Activated CD8-positive, alpha-beta memory T cell treated with anti-CD3 and anti-CD28 coated beads, Interleukin-2, amount 10 ng/mL, durations not matched to agents 7 days and 5 days (primary cell): ENCODE measurements at places on chromosomes 3 and 15.

DNA sequence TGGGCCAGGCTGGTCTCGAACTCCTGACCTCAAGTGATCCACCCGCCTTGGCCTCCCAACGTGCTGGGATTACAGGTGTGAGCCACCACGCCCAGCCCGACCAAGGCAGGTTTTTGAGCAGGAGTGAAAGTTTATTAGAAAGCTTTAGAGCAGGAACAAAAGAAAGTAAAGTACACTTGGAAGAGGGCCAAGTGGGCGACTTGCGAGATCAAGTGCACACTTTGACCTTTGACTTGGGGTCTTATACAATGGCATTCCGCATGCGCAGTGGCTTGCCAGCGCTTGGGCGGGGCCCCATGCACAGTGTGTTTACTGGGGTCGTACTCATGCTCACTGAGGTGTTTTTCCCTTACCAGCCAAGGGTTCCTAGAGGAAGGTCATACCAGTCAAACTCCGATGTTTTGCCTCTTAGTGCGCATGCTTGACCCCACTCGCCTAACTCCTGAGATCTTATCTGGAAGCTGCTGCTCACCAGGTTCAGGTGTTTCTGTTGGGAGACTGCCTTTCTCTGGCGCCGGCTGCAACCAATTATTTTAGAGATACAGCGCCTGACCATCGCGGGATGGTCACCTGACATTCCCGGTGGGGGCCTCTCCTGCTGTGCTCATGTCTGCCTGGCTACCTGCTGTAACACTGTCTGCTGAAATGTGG lies 46.9 kb upstream of the FLNB start:
- no peak overlapping the region for H3K27ac ChIP-seq
- peaks cover 15% of the 10 kb centered on the region for H3K4me1 ChIP-seq
- no peak for DNase-seq
- H3K27me3 ChIP-seq, result peaks cover 2% of the 10 kb centered on the region
- no peaks in the 10 kb centered on the region for H3K36me3 ChIP-seq

- H3K36me3 ChIP-seq, result no peaks in the 10 kb centered on the region
- no peak for DNase-seq
- no peak overlapping the region for H3K27ac ChIP-seq
- no peaks in the 10 kb centered on the region for H3K27me3 ChIP-seq
Measured at GRCh38 chr15:23387621-23388190, 33.2 kb downstream of the GOLGA8S start.

GRCh38 chr3:192848371-192849233 lies 69.1 kb downstream of the MB21D2 start:
- peak overlapping the region; percentile 45 for H3K27ac ChIP-seq
- peaks cover 21% of the 10 kb centered on the region for H3K4me1 ChIP-seq
- H3K27me3 ChIP-seq, result peaks cover 5% of the 10 kb centered on the region

DNA sequence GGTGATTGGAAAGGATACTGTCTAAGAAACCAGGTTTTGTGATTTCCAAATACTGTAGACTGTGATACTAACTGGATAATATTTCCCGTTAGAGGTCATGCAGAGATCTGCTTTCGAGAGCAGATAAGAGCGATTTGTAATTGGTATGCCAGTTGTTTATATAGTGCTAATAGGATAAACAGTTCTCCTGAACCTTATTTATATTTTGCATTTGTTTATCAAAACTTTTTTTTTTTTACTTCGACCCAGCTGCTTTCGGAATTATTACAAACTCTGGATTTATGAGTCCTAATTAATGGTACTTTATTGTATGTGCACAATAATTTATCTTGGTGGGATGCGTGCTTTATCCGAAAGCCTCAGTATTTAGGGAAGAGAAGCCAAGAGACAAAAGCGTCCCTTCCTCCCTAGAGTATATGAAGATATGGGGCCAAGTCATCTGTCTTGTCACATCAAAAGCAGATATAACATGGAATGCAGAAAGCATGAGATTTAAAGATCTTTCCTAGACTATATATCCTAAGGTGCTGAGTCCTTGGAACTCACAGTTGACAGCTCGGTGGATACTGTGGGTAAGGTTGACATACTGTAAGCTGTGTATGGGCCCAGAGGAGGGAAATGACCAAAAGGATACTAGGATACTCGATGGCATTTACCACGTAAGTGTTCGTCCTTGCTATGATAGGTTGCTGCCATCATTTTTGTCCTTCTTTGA lies 62.2 kb downstream of the SMAD6 start:
- DNase-seq, result no peak
- no peak overlapping the region for H3K27ac ChIP-seq
- no peak overlapping the region for H3K4me3 ChIP-seq

DNA sequence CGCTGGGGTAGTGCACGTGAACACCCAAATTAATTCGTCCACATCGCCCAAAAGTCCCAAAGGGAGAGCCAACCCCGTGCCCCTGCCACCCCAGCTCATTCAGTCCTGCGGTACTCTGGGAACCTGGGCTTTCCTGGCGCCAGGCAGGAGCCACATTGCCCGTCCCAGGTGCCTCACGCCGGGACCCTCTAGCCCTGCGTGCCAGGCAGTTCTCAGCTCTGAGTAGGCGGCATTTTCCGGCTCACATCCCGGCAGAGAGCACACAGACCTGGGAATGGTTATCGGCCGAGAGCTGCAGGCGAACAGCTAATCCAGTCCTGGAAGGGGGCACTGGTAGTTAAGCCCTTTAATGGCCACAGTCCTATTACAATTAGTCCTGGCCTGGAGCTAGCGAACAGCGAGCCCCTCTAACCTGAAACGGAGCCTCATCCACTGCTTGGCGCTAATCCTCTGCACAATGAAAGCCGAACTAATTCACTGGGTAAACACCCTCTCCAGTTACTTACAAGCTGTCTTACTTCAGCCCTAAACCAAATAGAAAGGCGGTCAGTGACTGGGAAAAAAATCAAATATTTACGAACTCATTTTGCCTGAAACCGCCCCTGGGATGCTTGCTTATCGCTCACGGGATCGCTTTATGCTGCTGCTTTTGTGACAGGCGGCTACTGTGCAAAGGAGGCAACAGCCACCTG lies 254.6 kb upstream of the SOX14 start:
- H3K27ac ChIP-seq, result no peak overlapping the region
- no peaks in the 10 kb centered on the region for H3K27me3 ChIP-seq

GRCh38 chr3:129119365-129120100 lies 2.1 kb downstream of the RAB43 start:
- H3K36me3 ChIP-seq, result peaks cover 27% of the 10 kb centered on the region
- H3K4me3 ChIP-seq, result peak overlapping the region; percentile 88
- H3K4me1 ChIP-seq, result peaks cover 66% of the 10 kb centered on the region

- H3K4me1 ChIP-seq, result no peaks in the 10 kb centered on the region
- no peaks in the 10 kb centered on the region for H3K27me3 ChIP-seq
- no peak for DNase-seq
- H3K27ac ChIP-seq, result no peak overlapping the region
- H3K36me3 ChIP-seq, result peaks cover 37% of the 10 kb centered on the region
Measured at GRCh38 chr15:52317688-52318087, 22.1 kb upstream of the MYO5C start.

DNA sequence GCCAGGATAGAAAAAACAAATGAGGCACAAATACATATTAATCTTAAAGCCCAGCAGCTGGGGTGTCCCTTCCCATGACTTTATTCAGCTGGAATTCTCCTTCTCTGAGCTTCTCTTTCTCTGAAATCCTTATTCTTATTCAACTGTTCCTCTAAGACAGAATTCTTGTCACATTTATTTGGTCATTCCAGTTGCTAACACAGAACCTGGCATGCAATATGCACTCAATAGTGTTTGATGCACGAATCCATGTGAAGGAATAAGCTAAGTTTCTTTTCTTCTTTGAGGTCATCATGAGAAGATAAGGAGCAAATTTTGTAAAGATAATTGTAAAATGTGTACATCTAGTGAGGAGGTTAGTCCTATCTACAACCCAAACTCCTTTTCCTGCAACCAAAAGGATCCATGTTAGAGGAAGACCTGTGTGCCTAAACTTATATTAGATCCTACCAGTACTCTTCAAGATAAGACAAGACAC lies 154.2 kb upstream of the KCNMB2 start:
- H3K27ac ChIP-seq, result no peak overlapping the region
- no peak for DNase-seq
- H3K4me3 ChIP-seq, result no peak overlapping the region
- no peaks in the 10 kb centered on the region for H3K36me3 ChIP-seq
- peaks cover 9% of the 10 kb centered on the region for H3K4me1 ChIP-seq
- peaks cover 10% of the 10 kb centered on the region for H3K27me3 ChIP-seq

DNA sequence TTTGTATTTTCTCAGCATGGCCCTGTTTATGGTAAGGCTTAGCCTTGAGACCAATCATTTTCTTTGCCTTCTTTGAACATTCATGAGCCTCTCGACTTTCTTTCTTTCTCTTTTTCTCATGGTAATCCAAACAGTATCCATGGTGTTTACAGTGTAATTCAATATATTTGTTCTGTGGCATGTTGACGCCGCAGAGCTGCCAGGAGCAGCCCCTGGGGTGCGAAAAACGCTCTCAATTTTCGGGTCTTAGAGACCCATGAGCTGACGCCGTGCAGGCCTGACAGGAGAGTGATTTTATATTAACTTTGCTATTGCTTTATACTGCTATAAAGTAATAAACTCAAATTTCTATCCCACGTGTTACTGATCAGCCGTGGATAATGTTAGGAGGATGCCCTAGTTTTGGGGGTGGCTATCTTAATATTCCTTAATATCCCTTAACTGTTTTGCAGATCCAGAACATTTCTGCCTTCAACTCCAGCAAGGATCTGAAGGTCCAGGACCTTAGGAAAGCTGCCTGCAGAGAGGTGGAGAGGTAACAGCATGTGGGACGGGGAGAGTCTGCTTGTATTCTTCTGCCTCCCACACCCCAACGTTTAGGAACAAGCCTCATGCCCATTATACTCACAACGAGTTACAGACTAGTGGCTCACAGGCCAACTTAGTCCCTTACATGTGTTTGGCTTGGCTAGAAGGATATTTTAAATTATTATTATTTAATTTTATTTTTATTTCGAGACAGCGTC lies 29.3 kb upstream of the MYO1E start:
- peaks cover 29% of the 10 kb centered on the region for H3K27me3 ChIP-seq
- no peak for DNase-seq
- peaks cover 2% of the 10 kb centered on the region for H3K4me1 ChIP-seq
- H3K27ac ChIP-seq, result no peak overlapping the region
- no peaks in the 10 kb centered on the region for H3K36me3 ChIP-seq
- no peak overlapping the region for H3K4me3 ChIP-seq

GRCh38 chr3:75089841-75090240 lies 475.4 kb upstream of the CNTN3 start:
- H3K36me3 ChIP-seq, result no peaks in the 10 kb centered on the region
- no peaks in the 10 kb centered on the region for H3K27me3 ChIP-seq
- H3K4me3 ChIP-seq, result no peak overlapping the region
- DNase-seq, result no peak

GRCh38 chr3:173599673-173600072 lies 202.1 kb downstream of the NLGN1 start:
- no peaks in the 10 kb centered on the region for H3K27me3 ChIP-seq
- no peak for DNase-seq
